ENCODE measurements at places on chromosomes 4 and X.
A peak's percentile ranks its signal among the peaks of the same experiment; 100 is the strongest.

DNA sequence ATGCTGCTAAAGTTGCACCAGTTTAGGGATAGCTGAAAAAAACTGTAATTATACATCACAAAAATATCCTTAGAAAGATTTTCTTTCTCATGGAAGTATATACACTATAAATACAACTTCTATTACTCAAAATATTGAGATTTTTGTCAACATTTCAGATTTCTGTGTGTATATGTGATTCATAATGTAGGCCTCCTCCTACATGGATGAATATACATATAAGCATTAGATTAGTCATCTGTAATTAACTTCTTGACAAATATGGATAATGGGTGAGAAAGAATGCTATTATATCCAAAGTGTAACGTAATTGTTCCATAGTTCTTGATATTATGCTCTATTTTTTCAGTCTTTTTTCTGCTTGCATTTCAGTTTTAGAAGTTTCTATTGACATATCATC, 124.9 kb downstream of the CBLL2 start:
- no peak for DNase-seq

DNA sequence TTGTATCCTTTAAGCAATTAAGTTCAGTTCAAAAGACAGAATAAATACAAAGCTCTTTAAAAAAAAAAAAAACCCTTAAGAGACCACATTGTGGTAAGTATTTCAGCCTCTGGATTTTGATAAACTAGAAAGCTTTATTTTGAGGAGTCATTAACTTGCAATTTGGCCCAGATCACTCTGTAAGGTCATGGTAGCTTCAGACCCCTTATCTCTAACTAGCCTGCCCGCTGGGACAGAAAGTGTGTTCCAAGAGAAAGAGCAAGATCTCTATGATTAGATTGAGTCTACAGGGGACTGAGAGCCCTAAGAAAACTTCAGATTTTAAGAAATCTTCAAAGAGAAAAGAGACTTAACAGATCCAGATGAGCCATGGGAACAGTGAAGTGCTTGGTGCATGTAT, 45.6 kb downstream of the GALNT7 start:
- DNase-seq = no peak

DNA sequence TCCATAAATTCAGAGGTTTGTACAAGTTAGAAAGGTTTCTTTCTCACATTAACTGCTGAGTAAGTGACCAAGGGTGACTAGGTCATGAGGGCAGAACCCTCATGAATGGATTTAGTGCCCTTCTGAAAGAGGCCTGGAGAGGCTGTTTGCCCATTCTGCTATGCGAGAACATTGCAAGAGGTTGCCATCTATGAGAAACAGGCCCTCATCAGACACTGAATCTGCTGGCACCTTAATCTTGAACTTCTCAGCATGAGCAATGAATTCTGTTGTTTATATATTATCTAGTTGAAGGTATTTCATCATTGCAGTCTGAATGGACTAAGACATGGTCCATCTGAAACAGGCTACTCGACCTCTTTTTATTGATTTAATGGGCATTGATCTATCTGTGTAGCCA, 96.2 kb upstream of the GPRIN3 start:
- no peak for DNase-seq

- peak; percentile 6 for DNase-seq
Measured at GRCh38 chr4:16721613-16722291, 176.7 kb downstream of the LDB2 start.

- DNase-seq = no peak
Measured at GRCh38 chr4:159195361-159195769, 92.5 kb downstream of the RAPGEF2 start.

DNA sequence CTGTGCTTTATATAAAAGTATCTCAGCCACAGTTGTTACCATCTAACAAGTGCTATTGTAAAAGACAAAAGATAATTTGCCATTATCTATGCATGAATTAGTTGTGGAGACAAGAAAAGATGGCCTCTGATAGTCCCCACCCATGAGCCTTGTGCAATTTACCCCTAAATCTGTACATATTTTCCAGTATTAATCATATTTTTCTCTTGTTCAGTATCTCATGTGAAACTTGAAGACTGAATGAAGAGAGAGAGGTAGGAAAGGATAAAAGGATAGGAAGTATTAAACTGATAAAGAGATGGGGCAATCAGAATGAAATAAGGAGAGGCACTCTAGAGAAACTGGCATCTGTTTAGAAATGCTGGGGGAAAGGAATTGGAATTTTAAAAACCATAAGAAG, 3.7 kb downstream of the MYOZ2 start:
- DNase-seq = no peak

GRCh38 chr4:95362066-95362465, 186.7 kb downstream of the UNC5C start:
- no peak for DNase-seq

- no peak for DNase-seq
Measured at GRCh38 chrX:23826216-23826615, 43.2 kb downstream of the SAT1 start.

DNA sequence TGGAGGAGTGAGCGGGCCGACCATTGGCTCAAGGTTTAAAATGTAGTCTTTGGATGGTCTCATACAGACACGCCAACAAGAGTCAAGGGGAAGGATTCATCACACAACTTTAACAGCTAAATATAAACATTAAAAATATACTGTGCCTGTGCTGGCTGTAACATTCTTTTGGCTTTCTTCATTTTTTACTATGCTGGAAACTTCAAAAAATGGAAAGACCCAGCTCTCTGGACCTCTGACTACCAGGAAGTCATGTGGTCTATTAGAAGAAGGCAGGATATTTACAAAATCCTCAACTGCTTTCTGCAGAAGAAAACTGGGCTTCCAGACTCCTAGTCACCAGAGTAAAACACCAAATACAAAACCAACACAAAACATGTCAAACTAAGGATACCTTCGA, 49.8 kb upstream of the KLF3 start:
- no peak for DNase-seq

DNA sequence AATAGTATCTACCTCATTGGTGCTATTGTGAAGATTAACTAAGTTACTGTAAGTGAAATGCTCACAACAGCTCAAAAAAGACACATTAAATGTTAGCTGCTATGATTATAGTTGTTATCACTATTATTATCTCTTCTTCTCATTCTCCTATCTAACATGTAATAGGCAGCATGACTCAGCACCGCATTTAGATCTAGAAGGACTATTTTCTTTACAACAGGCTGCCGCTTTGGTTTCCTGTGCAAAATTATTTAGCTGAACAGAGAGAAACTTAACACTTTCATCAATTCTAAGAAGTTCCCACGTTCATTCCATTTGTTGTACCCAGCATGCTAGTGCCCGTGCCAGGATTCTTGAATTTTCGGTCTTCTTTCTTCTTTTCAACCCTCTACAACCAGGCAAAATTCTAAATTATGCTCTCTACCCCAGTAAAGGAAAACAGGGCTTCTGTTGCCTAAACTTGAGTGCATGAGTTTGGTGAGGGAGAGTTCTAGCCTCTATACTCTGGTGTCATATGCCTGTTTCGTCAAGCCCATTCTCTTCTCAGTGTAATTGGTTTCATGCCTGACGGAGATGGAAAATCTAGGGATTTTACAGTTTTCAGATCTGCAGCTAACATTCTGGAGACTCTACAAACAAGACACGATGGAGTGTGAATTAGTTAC, 378.9 kb downstream of the PPP1R2C start:
- no peak for DNase-seq

DNA sequence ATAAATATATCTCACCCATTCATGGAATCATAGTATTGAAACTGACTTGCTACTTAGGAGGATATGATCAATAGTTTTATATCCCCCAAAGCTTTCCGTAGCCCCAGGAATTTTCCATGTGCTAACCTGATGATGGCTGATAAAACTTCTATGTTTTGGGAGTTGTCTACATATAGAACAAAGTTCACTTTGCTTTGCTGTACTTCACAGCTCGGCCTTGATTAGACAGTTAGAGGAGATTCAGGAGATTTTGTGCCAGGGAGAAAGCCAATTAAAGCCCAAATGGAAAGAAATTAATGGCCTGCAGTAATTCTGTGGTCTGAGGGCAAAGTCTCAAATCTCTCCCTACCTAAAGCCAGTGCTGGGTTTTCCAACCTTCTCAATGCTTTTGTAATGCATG, 114.9 kb upstream of the SLC34A2 start:
- DNase-seq = no peak

DNA sequence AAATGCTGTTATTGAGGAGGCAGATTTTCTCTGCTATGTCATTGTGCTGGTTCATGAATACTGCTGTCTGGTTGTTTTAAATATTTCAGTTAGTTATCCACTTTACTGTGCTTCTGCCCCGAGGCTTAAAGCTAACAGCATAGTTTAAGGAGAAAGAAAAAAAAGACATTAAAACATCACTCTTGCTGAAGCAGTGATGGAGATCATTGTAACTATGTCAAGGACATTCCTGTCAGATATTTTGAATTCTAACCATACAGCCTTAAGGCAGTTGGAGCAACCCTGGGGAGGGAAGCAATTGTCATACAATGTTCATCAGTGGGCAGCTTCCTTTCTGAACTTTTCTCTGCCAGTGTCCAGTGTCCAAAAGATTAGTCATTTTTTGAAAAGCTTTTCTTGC, 199.0 kb upstream of the DDX53 start:
- peak; percentile 34 for DNase-seq

DNA sequence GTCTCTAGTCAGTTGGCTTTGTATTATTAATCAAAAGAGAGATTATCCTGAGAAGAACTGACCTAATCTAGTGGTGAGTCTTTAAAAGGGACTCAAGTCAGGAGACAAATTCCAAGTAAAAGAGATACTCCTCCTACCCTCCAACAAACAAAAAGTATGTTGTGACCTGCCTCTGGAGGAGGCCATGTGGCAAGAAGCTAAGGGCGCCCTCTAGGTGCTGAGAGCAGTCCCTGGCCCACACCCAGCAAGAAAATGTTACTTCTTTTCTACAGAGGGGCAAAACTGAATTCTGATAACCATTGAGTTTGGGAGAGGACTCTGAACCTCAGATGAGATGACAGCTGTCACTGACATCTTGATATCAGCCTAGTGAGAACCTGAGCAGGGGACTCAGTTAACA, 953.6 kb upstream of the AGA start:
- DNase-seq = no peak

- DNase-seq = no peak
Measured at GRCh38 chr4:115505326-115505725, 391.9 kb upstream of the NDST4 start.

DNA sequence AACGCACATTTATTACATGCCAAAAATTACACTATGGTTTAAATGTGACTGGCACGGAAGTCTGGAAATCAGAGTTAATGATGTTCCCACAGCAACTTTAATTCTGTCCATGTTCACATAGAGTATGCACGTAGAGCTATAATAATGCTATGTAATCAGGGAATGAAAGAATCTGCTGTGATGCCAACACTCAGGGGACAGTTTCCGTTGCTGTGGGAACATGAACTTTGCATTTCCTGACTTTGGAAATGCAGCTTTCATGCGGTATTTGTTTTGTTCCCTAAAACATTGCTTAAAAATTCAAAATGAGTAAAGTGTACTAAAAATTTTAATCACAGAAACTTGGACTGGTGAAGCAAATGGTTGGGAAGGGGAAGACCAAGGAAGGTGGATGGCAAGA, 65.7 kb downstream of the MAGEA1 start:
- no peak for DNase-seq

DNA sequence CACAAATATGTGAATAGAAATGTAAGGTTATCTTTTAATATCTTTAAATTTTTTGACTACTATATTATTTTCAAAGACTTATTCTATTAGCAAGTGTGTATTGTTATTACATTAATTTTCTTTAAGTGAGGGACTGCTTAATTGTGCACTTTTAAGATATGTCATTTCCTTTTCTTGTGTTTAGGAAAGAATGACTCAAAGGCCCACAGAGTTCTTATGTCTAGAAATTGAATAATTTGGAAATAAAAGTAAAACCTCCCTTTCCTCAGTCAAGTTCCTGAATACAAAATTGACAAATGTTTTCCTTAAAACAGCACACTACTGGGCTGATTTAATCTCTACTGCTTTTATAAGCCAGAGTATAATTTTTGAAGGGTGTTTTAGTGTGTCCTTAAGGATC, 169.7 kb downstream of the TMEM47 start:
- no peak for DNase-seq

DNA sequence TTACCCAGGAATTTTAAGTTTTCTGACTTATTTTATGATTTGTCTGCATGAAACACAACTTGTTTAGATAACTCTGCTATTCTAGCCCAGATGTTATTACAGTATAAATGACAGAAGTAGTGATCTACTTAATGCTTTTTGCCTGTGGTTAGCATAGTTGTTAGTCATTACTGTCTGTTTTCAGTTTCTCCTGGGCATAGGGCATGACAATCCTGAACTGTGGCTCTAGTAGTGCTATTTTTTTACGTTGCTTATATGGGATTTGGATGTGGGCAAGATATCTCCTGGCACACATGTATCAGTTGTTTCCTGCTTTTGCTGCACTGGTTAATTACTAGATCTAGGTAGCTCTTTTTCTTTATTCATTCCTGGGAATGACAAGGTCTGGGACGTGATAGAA, 1005.8 kb downstream of the PCDH18 start:
- DNase-seq = no peak

GRCh38 chr4:66562276-66562806, 892.1 kb upstream of the EPHA5 start:
- no peak for DNase-seq

- DNase-seq = no peak
Measured at GRCh38 chr4:152554742-152555141, 18.9 kb upstream of the FBXW7 start.

GRCh38 chrX:48833542-48834138, 1.8 kb downstream of the PCSK1N start:
- peak; percentile 17 for DNase-seq

- DNase-seq = no peak
Measured at GRCh38 chr4:155566354-155566753, 100.3 kb upstream of the GUCY1A1 start.

DNA sequence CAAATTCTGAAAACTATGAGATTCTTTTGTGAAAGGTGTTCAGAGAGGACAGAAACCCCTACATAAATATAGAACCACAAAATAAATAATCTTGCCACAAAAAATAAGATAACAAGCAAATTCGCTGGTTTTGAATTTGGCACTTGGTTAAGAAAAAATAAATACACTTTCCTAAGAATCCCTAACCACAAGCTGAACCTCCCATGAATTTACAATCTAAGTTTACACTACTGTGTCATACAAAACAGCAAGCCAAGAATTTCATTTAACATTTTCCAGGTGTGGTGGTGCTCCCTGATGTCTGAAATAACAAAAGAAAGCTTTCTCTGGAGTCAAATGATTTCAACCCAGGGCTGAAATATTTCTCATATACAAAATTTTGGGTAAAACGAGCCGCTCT, 121.0 kb downstream of the KCNIP4 start:
- DNase-seq = no peak
